ENCODE measurements at places on chromosomes 6 and 20.
A peak's percentile ranks its signal among the peaks of the same experiment; 100 is the strongest.

- DNase-seq: no peak
These were observed 41.5 kb upstream of the MDFI start for GRCh38 chr6:41596807-41597206.

- DNase-seq: no peak
These were observed 4.3 kb downstream of the SDCBP2 start for GRCh38 chr20:1324598-1325172.

DNA sequence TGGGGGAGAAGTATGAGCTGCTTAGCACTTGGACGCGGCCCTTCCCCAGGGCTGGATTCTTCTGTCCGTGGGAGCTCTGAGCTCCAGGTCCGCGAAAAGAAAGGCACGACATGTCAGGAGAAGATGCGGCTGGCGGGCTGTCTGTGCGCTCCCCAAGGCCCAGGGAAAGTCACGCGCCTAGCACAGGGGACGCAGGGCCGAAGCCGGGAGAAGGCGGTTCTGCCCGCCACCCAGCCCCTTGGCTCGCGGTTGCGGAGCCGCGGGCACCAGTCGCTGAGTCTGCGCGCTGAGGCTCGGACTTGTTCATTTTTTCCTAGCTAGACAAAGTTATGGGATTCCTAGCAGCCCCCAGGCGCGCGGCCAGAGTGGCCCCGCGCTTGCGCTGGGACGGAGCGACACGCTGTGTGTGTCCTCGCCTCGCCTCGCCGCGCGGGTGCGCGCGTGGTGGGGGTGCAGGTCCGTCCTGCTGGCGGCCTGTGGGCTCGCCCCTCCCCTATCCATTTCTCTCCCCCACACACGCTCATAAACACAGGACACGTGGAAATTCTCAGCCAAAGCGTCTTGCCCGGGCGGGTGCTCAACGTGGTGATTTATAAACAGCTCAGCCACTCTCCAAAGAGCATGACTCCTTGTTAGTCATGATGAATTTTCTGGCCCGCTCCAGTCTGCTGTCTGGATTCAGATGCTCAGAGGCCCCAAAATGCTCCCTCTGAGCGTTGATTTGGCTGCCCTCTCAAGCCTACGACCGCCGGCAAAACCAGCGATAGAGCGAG lies 1.9 kb upstream of the POU3F2 start:
- peak; percentile 58 for DNase-seq

DNA sequence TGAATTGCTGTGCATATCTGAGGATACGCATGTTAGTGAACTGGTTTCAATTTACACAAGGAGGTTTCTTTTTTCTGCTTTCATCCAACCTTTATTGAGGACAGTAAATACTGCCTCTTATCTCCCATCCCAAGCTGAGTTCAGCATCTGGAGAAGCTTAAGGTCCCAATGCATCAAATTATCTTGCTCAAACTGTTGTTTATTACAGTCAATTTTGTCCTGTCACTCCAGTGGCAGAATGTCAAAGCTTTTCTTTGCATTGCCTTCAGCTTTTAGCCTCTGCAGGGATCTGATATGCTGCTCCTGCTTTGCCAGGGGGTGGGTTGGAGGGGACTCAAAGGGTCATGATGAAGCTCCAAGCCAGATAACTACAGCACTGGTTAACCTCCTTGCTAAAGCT lies 435.4 kb upstream of the SOX4 start:
- DNase-seq: no peak

- DNase-seq: no peak
These were observed 231.3 kb downstream of the TFAP2C start for GRCh38 chr20:56860413-56860812.

- no peak for DNase-seq
These were observed 1.1 kb downstream of the CCDC170 start for GRCh38 chr6:151494936-151495320.

Data from neural progenitor cell (in vitro differentiated cells).